ENCODE measurements at places on chromosomes 16 and 17. TPM values are rescaled to one million over a fixed set of nuclear protein-coding genes. Genes with fewer than 3 reads are reported as not detected.
A peak's percentile ranks its signal among the peaks of the same experiment; 100 is the strongest.

TBC1D3H gene
- total RNA-seq = not detected

CLEC3A gene
- total RNA-seq = not detected

DNA sequence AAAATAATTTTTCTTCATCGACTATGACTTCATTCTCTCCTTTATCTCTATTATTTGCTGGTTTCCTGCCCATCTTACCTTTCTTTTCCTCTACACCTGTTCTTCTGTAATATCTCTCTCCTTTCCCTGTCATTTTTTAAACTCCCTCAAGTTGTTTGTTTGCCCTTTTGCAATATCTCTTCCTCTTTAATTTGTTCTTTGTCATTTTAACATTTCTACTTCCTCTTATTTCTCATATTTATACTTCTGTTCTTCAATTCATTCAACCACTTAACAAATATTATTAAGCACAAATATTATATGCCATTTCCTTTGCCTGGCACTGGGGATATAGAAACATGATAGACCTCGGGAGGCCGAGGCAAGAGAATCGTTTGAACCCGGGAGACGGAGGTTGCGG is 22.6 kb downstream of the MAP3K3 start:
- no peak for DNase-seq

GRCh38 chr17:40873801-40874200 is 6.8 kb upstream of the KRT12 start:
- DNase-seq = no peak

GRCh38 chr17:78242024-78242742 is 10.8 kb downstream of the TMEM235 start:
- peak; percentile 46 for DNase-seq

- no peak for DNase-seq
Measured at GRCh38 chr17:45316434-45317110, at the start of gene MAP3K14. Gene MAP3K14, minus strand, starts transcription at chr17:45317020. Its CDS starts 26,275 bp downstream, at chr17:45290745.

DNA sequence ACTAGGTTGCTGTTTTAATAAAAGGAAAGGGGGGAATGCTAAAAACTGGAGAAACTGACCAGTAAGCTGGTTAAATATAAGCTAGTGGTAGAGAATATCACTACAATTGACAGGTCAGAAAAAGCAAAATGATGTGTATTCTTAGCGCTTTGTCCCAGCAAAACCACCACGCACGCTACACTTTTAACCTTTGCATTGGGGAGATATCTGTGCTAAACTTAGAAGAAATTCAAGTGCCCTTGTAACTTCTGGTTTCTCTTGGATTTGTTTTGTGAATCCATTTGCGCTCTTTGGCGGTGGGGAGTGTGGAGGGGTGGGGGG is 1.4 kb downstream of the GAN start:
- DNase-seq = no peak

CTRB2 gene
- not detected for total RNA-seq

- DNase-seq = no peak
Measured at GRCh38 chr17:34653511-34653910, 74.1 kb downstream of the TMEM132E start.

DNA sequence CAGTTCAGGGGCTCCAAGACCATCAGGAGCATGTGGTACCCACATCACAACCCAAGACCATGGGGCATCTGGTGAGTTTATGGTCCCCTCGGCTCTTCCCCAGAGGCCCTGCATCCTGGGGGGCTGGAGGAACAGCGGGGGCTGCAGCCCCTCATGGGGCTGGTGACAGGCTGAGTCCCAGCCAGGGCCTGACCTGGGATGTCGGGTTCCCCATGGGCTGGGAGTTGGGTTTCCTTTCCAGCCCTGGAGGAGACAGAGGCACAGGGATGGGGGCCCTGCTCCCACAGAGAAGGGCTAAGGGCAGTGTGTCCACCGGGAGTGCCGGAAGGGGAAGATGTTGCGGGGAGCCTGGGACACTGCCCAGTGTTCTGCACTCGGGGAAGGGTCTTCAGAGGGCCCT is 82.4 kb downstream of the GOSR1 start:
- no peak for DNase-seq

DNA sequence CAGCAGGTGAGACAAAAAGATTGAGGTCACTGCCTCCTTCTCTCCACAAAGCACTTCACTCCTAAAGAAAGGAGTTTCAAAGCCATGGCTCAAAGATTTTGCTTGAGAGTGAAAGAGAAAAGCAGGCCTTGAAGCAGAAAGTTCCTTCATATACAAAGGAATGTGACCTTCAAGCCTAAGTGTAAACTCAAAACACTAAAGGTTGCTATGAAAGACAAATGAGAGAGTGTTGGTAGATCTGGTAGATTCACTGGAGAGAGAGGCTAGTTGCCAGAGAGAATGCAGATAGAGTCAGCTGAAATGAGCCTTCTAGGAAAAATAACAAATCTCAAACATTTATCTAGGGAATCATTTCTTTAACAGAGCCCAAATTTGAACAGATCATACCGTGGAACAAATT is 305.2 kb downstream of the CDH8 start:
- no peak for DNase-seq

PYDC1 gene
- not detected for total RNA-seq

GRCh38 chr17:7393613-7394451 is 493 bp downstream of the PLSCR3 start:
- peak; percentile 53 for DNase-seq

GRCh38 chr16:28872952-28873351 is 5.3 kb upstream of the ATP2A1 start:
- DNase-seq = no peak

PDPK1 gene
- total RNA-seq = 21.1 TPM

TEDC2 gene
- total RNA-seq = 48.6 TPM

CACNG3 gene
- not detected for total RNA-seq

SAP30BP gene
- total RNA-seq = 124 TPM

DNA sequence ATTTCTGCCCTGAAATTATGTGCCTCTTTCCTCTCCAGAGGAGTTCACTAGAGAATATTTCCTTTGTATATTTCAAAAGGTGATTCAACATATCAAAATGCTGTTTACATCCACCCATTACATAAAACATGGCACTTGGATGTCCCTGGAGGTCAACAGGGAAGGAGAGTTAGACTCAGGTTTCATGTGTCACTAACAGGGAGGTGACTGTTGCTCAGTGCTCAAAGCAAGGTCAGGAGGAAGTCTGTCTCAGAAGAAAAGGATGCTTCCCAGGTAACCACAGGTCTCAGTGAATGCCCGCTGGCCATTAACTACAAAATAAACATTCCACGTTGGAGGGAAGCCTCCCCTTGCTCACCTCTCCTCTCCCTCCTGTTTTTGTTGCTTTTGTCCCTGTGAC is 198.6 kb downstream of the AXIN2 start:
- peak; percentile 26 for DNase-seq

- peak; percentile 68 for DNase-seq
Measured at GRCh38 chr17:78923660-78924453, 1.3 kb downstream of the TIMP2 start.

DNA sequence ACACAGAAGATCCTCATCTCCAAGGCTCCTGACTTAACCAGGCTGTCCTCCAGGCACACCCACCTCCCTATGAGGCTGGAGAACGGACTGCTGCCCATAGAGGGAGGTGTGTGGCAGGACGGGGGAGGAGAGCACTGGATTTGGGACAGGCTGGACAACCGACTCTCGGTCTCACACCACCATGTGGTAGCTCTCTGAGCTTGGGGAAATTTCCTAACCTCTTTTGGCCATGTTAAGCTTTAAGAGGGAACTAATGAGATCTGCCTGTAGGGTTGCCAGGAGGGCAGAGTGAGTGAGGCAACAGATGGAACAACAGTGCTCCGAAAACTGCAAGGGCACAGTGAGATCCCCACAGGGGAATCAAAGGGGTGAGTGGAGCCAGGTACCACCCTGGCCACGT is 32.7 kb downstream of the RHBDL3 start:
- no peak for DNase-seq

GRCh38 chr17:17783116-17783824 is 53.5 kb downstream of the SREBF1 start:
- no peak for DNase-seq

MEIOC gene
- total RNA-seq = 0.14 TPM

- DNase-seq = no peak
Measured at GRCh38 chr16:87389245-87389644, 2.9 kb upstream of the MAP1LC3B start.

GRCh38 chr17:65666876-65667321 is 105.5 kb upstream of the AXIN2 start:
- DNase-seq = no peak

- DNase-seq = peak; percentile 12
Measured at GRCh38 chr16:75647112-75647491, 363 bp downstream of the KARS1 start.

C16orf95 gene
- 22.8 TPM for total RNA-seq

DNA sequence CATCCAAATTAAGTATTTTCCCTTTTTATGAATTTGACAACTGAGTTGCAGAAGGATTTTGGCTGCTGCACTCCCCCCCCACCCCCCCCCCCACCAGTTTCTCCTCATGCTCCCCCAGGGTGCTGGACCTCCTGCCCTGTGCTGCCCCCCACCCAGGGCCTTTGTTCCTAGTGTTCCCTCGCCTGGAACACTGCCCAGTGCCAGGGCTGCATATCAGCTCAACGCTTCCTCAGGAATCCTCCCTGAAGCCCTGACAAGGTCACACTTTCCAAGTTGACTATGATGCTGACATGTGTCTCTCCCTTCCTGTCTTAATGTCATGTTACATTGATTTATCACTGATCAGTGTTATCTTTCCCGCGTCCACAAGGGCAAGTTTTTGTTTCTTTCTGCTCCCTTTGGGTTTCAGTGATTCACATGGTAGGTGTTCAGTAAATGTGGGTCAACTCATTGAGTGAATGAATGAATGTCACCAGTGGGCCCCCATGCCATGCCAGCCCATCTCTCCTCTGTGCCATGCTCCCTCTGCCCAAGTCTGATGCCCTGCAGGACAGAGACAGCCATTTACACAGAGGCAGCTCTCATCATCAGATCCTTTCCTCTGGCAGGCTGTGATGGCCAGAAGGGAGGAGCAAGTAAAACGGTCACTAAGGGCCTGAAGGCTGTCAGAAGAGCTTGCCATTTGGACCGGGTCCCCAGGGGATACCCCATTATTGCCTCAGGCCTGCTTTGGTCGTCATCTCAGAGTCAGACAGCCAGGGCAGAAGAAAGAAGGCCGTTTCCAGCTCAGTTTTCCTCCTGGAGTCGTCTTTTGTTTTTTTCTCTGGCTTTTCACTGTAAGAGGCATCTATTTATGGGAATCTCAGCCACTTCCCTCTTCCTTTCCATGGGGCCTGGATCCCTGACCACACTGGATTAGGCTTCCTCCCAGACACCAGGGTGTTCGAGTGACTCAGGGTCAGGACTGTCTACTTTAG is 386.2 kb downstream of the SNX29 start:
- DNase-seq = no peak

DNA sequence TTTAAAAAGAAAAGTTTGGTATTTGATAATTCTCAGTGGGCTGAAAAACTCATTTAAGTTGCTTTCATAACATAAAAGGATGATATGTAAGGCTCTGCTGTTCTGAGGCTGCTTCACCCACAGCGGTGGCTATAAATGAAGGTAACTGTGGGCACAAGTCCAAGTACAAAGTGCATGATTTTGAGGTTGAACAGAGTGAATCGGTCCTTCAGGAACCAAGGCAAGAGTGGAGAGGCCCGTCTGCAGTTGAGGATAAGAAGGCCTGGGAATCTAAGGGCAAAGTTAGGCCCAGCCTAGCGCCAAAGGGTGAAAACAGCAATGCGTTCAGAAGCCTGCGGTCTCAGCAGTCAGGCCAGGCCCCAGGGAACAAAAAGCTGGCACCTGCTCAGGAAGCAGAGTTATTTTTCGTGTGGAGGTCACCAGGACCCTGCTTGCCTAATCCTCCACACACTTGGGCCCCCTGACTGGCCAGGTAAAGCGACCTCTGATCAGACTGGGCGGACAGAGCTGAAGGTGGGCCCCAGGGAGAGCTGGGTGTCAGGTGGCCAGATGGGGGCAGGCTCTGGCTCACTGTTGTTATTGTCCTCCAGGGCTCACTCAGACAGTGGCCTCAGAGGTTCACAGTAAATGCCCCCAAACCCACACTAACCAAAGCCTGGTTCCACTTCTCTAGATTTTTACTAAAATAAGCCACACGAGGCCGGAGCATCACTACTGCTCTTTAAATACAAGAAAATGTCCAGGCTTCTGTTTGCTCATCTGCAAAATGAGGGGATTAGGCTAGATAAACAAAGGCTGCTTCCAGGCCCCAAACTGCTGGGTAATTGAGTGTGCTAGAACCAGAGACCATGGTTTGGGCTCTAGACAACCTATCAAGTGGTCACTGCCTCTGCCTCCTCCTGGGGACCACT is 46.5 kb downstream of the TEX2 start:
- no peak for DNase-seq

CCL17 gene
- 14.2 TPM for total RNA-seq

GRCh38 chr17:76528156-76528527 is 9.4 kb downstream of the CYGB start:
- DNase-seq = no peak

DNA sequence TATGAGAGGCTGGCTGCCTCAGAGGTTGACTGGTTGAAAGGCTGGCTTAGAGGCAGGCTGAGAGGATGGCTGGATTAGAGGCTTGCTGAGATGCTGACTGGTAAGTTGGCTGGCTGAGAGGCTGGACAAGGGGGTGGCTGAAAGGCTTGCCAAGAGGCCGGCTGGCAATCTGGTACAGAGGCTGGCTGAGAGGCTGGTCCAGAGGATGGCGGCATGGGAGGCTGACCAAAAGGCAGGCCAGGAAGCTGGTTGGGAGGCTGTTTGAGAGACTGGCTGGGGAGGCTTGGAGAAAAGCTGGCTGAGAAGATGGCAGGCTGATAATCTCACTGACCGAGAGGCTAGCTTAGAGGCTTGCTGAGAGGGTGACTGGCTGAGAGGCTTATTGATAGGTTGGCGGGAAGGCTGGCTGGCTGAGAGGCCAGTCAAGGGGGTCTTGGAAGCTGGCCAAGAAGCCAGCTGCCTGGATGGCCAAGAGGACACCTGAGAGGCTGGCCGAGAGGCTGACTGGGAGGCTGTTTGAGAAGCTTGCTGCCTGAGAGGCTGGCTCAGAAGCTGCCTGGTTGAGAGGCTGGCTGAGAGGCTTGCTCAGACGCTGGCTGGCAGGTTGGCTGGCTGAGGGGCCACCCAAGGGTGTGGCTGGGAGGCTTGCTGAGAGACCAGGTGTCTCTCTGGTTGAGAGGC is 34.2 kb upstream of the ACSM2B start:
- DNase-seq = no peak

JPH3 gene
- total RNA-seq = 9.1 TPM

Measured in A172 (cell line).